ENCODE measurements at places on chromosomes 7 and 10. TPM values are rescaled to one million over a fixed set of nuclear protein-coding genes. Genes with fewer than 3 reads are reported as not detected.

GRCh38 chr7:16402940-16403339 is 18.4 kb downstream of the CRPPA start:
- no peak overlapping the region for H3K27ac ChIP-seq
- no peak for DNase-seq
- no peaks in the 10 kb centered on the region for H3K36me3 ChIP-seq
- H3K27me3 ChIP-seq, result no peaks in the 10 kb centered on the region
- H3K4me3 ChIP-seq, result no peak overlapping the region

DNA sequence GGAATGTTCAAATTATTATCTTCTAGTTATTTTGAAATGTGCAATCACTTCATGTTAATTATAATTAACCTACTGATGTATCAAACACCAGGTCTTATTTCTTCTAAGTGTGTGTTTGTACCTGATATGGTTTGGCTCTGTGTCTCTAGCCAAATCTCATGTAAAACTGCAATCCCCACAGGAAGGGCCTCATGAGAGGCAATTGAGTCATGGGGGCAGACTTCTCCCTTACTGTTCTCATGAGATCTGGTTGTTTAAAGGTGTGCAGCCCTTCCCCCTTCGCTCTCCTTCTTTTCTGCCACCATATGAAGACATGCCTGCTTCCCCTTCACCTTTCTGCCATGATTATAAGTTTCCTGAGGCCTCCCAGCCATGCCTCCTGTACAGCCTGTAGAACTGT is 18.6 kb upstream of the PRKCQ start:
- DNase-seq, result no peak
- no peaks in the 10 kb centered on the region for H3K27me3 ChIP-seq
- H3K36me3 ChIP-seq, result peaks cover 17% of the 10 kb centered on the region
- peaks cover 43% of the 10 kb centered on the region for H3K4me1 ChIP-seq
- no peak overlapping the region for H3K27ac ChIP-seq

The C10orf143 gene
- 5.8 TPM for total RNA-seq

DNA sequence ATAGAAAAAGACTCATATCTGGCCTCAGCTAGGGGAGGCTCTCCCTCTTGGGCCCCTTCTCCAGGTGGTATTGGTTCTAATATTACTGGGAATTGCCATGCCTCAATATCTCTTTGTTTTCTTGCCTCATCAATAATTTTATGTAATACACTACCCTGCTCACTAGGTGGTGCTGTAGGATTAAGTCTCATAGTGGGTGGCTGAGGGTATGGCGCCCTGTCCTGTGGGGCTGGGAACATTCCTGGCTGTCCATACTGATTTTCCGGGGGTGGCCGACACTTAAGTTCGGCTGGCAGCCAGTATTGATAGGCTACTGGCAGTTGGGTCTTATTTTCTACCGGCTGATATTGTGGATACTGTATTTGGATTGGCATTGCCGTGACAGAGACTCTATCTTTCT is 9.0 kb upstream of the TAS2R3 start:
- DNase-seq, result no peak
- no peaks in the 10 kb centered on the region for H3K4me1 ChIP-seq
- H3K4me3 ChIP-seq, result no peak overlapping the region
- H3K27me3 ChIP-seq, result no peaks in the 10 kb centered on the region

- H3K27ac ChIP-seq, result no peak overlapping the region
- DNase-seq, result no peak
- no peaks in the 10 kb centered on the region for H3K4me1 ChIP-seq
- no peak overlapping the region for H3K4me3 ChIP-seq
- no peaks in the 10 kb centered on the region for H3K36me3 ChIP-seq
Observed at GRCh38 chr7:77843194-77843593, 44.6 kb downstream of the PHTF2 start.
